ENCODE measurements at places on chromosomes 4 and X.

DNA sequence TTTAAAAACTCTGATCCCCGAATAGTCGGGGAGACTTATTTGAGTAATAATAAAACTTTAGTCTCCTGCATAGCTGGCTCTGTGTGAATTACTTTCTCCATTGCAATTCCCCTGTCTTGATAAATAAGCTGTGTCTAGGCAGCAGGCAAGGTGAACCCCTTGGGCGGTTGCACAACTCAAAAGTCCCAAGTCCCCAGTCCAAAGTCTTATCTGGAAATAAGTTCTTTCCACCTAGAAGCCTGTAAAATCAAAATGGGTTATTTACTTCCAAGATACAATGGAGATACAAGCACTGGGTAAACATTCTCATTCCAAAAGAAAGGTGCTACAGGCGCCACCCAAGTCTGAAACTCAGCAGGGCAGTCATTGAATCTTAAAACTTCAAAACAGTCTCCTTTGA lies 10.1 kb upstream of the PNMA5 start:
- H3K36me3 ChIP-seq: no peaks in the 10 kb centered on the region
- no peak for DNase-seq
- H3K27ac ChIP-seq: no peak overlapping the region

GRCh38 chr4:55731959-55732358 lies 87.6 kb upstream of the EXOC1L start:
- H3K36me3 ChIP-seq: no peaks in the 10 kb centered on the region
- H3K4me1 ChIP-seq: no peaks in the 10 kb centered on the region
- no peaks in the 10 kb centered on the region for H3K27me3 ChIP-seq
- no peak overlapping the region for H3K4me3 ChIP-seq
- no peak for DNase-seq
- H3K27ac ChIP-seq: no peak overlapping the region

GRCh38 chr4:21366312-21366711 lies 582.3 kb downstream of the KCNIP4 start:
- H3K36me3 ChIP-seq: no peaks in the 10 kb centered on the region
- no peaks in the 10 kb centered on the region for H3K27me3 ChIP-seq
- DNase-seq: no peak
- no peak overlapping the region for H3K27ac ChIP-seq
- H3K4me1 ChIP-seq: no peaks in the 10 kb centered on the region

DNA sequence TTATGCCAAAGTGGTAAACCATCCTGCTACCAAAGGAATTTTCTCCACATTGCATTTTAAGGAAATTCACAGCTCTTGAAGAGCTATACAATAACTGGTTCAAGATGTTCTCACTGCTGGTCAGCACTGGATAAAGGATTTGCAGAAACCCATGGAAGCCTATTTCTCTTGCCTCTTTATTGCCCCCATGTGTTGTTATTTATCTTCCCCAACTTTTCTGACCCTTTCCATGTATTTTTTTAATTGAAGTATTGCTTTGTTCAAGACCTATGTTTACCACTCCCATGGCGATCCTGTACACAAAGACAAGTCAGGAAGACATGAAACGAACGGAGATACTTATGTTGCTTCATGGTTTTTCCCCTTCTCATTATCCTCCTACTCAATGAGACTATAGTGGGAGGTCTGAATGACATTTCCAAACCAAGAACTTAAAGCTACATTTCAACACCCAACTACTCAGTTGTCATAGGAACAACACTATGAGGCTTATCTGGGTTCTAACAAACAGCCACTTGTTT lies 566.4 kb upstream of the DIPK2B start:
- H3K4me3 ChIP-seq: peak overlapping the region; percentile 10
- no peak for DNase-seq
- H3K4me1 ChIP-seq: no peaks in the 10 kb centered on the region
- H3K27ac ChIP-seq: peak overlapping the region; percentile 12

GRCh38 chr4:76714226-76714625 lies 183.7 kb downstream of the SOWAHB start:
- H3K27ac ChIP-seq: peak overlapping the region; percentile 89
- no peak for DNase-seq
- H3K4me3 ChIP-seq: no peak overlapping the region
- H3K36me3 ChIP-seq: no peaks in the 10 kb centered on the region

DNA sequence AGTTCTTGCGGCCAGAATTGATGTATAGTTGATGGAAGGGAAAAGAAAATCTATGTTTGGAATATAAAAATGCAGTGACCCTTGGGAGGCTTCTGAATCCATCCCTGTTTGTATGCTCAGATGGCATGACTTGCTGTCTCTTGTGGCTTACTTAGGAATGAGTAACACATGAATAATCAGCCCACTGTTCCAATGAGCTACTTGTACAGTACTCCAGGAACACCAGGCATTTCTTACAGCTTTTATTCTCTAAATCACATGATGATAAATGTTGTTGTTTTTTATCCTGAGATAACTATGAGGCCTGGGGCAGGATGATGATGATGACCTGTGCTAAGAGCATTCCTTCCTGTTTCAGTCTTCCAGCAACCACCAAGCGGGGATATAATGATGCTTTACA lies 18.9 kb downstream of the TMPRSS11E start:
- no peak overlapping the region for H3K4me3 ChIP-seq
- H3K36me3 ChIP-seq: no peaks in the 10 kb centered on the region
- no peak for DNase-seq
- no peak overlapping the region for H3K27ac ChIP-seq
- no peaks in the 10 kb centered on the region for H3K4me1 ChIP-seq
- no peaks in the 10 kb centered on the region for H3K27me3 ChIP-seq

GRCh38 chr4:53703267-53703655 lies 112.0 kb upstream of the LNX1 start:
- H3K36me3 ChIP-seq: no peaks in the 10 kb centered on the region
- H3K27ac ChIP-seq: peak overlapping the region; percentile 68
- H3K27me3 ChIP-seq: no peaks in the 10 kb centered on the region

GRCh38 chr4:68963374-68963773 lies 11.8 kb upstream of the UGT2A3 start:
- DNase-seq: no peak
- H3K27me3 ChIP-seq: no peaks in the 10 kb centered on the region
- no peak overlapping the region for H3K27ac ChIP-seq
- H3K4me3 ChIP-seq: no peak overlapping the region

Measured in tibial nerve (tissue), 4 donors.